ENCODE measurements at places on chromosomes 7 and 10. TPM values are rescaled to one million over a fixed set of nuclear protein-coding genes. Genes with fewer than 3 reads are reported as not detected.

The PILRA gene
- 5.8 TPM for total RNA-seq

The APBB1IP gene
- total RNA-seq = 106 TPM

The PTN gene
- total RNA-seq = not detected

The DDC gene
- total RNA-seq = not detected

The CLDN4 gene
- total RNA-seq = not detected

The SLC26A5 gene
- total RNA-seq = not detected

The CYP2C18 gene
- not detected for total RNA-seq

The PODXL gene
- total RNA-seq = 1.1 TPM

The CCDC172 gene
- total RNA-seq = not detected

The PLEKHS1 gene
- total RNA-seq = 0.12 TPM

The GPR15LG gene
- not detected for total RNA-seq

The SYT15B gene
- total RNA-seq = 0.38 TPM

The CDHR3 gene
- total RNA-seq = 11.3 TPM

The NME8 gene
- total RNA-seq = not detected

The FBXL15 gene
- 21.1 TPM for total RNA-seq

The SLC4A2 gene
- total RNA-seq = 84.7 TPM

The TUBB8 gene
- not detected for total RNA-seq

The MSS51 gene
- 5.0 TPM for total RNA-seq

The TMEM140 gene
- 31.3 TPM for total RNA-seq

The OPN4 gene
- total RNA-seq = not detected

The SEMA4G gene
- total RNA-seq = 1.4 TPM

The FLNC gene
- total RNA-seq = not detected

The CCL24 gene
- total RNA-seq = not detected

The PRDX3 gene
- 34.3 TPM for total RNA-seq

The HOXA7 gene
- not detected for total RNA-seq

The ACTL6B gene
- not detected for total RNA-seq

The TLX1 gene
- total RNA-seq = not detected

All from CD4-positive, alpha-beta memory T cell (primary cell).